Ovary (tissue), 10 donors: ENCODE measurements at places on chromosomes 2 and 18. TPM values are rescaled to one million over a fixed set of nuclear protein-coding genes. Genes with fewer than 3 reads are reported as not detected.

DNA sequence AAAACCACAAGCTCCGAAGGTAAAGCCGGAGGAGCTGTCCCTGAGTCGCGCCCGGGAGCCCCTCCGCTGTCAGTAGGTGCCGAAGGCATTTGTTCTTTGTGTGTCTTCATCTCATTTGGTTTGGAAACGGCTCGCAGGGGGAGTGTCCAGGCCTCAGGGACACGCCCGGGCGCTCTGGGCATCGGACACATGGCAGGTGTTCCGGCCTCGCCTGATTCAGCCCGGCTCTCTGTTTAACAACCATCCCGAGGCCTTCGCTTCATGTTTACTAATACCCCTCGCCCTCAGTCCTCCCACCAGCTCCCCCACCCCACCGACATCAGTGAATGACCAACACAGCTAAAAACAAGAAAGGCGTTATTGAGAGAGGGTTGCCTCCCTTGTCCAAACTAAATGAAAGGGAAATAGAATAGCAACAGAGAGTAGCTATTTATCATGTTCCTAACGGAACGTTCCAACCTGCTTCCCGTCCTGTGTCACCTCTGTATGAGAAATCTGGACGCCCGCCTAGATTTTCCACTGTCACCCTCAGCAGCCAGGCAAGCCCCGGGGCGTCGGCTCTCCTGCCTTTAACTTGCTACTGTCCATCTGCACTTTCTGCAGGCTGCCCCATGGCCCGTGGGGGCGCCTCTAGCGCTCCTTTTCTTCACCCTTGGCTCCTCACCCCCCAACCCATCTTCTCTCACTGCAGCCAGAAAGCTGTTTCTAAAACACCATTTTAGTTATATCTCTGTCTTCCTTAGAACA, 73.9 kb downstream of the MYCN start:
- H3K4me3 ChIP-seq, result no peak overlapping the region
- H3K27ac ChIP-seq, result no peak overlapping the region
- DNase-seq, result no peak
- no peaks in the 10 kb centered on the region for H3K36me3 ChIP-seq

- no peak for DNase-seq
- H3K4me1 ChIP-seq, result peaks cover 5% of the 10 kb centered on the region
- no peak overlapping the region for H3K27ac ChIP-seq
- no peaks in the 10 kb centered on the region for H3K27me3 ChIP-seq
- H3K4me3 ChIP-seq, result no peak overlapping the region
Observed at GRCh38 chr2:226123300-226123699, 676.3 kb downstream of the IRS1 start.

The PPM1G gene
- total RNA-seq, result 47.1 TPM

The EML6 gene
- total RNA-seq, result 1.0 TPM
